ENCODE measurements at places on chromosomes 11 and 22.
A peak's percentile ranks its signal among the peaks of the same experiment; 100 is the strongest.

GRCh38 chr11:100863080-100863581, 176.0 kb downstream of the ARHGAP42 start:
- peak; percentile 34 for DNase-seq

- no peak for DNase-seq
Observed at GRCh38 chr22:46935506-46936377, 173.3 kb downstream of the TBC1D22A start.

DNA sequence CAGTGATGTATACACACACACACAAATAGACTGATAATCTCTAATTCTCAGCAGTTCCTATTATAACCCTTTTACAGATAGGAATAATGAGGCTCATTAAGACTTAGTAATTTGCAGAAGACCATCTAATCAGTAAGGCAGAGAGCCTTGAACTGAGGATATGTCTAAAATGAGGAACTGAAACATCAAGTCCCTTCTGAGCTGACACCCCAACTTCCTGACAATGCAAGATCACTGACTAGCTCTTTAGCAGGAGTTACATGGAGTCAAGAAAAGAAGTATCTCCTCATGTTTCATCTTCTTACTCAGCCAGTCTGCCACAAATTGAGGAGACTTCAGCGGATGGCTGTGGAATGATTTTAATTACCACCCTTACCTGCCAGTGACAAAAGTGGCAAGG, 193.0 kb downstream of the MSANTD4 start:
- no peak for DNase-seq

DNA sequence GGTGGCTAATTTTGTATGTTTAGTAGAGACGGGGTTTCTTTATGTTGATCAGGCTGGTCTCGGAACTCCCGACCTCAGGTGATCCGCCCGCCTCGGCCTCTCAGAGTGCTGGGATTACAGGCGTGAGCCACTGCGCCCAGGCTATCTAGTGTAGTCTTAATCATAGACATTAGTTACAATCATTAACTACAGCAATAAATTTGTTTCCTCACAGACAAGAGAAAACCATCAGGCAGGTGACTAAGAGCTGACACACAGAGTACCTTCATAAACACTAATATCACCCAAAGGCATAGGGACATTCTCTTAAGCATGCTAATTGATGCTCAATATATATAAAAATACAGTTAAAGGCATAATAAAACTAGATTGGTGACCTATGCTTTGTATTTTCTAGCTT, 19.4 kb downstream of the SDHD start:
- no peak for DNase-seq

DNA sequence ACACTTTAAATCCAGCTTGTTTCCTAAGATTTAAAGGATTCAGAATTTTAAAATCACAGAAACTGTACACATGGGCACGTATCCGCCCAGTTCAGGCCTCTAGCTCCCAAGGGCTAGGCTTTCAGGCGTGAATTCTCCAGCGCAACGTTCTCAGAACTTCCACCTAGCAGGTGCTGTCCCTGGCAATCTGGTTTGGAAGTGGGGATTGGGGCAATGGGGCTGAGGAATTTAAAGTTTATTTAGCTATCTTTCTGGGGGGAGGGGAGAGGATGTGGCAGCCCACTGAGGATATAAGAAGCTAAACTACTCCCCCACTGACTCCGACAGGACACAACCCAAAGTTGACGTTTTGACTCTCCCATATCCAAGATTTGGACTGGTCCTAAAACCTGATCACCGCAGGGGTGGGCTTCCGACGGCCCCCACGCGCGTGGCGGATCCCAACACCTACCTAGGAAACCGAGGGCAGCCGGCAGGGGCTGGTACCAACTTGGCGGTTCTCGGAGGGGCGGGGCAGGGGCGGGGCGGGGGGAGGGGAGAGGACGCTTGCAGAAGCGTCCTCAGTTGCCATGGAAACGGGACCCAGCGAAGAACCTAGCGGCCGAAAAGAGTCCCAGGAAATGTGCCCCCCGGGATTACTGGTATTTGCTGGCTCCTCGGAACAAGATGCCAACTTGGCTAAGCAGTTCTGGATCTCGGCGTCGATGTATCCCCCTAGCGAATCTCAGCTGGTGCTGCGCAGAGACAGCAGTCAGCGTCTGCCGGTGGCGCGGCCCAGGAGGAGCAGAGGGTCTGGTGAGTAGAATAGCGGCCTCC, at the start of gene HOATZ:
HOATZ (plus strand) TSS at position 563 of the 816 bp plus-strand sequence; CDS start at position 570, 7 bp downstream.
- no peak for DNase-seq

DNA sequence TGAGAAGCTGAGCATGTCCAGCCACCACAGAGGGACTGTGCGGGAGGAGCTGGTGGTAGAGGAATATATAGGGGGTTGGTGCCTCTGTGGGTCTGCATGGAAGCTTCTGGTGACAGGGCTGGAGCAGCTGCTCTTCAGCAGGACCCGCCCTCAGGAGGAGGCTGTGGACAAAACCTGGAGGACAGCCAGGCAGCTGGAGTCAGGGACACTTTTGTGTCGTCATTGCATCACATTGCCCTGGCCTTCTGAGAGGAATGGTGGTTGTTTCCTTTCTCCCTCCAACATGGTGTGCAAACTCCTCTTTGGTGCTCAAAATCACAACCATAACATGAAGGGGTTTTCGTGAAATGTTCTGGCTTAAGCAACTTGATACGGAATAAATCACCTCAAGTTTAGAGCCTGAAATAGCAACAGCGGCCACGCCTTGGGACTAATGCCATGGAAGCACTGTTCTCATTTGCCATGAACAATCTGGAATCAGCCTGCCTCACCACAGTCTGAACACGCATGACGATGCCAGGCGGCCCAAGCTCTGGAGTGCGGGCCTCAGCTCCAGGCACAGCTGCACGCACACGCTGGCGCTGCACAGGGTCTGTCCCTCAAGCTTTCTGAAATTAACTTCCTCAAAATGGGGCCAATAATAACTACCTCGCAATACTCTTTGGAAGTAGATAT, 17.1 kb upstream of the CSRP3 start:
- DNase-seq: no peak

- DNase-seq: no peak
Observed at GRCh38 chr11:116199182-116199581, 573.6 kb downstream of the BUD13 start.

DNA sequence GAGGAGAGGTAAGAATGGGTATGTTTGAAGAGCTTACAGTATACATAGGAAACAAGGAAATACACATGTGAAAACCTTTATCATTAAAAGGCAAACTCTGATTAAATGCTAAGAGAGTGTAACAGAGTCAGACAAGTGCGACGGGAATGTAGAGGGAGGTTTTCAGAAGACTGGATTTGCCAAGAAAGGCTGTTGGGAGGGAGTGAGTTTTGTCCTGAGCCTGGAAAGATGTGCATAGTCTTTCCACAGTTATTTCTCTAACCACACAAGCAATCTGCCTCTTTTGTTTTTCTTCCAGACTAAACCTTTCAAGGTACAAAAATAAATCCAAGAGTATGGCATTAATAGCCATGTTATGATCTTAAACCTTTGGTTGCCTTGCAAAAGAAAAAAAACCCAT, 170.9 kb downstream of the KIRREL3 start:
- DNase-seq: no peak

- DNase-seq: no peak
Observed at GRCh38 chr11:11178671-11179638, 174.1 kb downstream of the CSNK2A3 start.

DNA sequence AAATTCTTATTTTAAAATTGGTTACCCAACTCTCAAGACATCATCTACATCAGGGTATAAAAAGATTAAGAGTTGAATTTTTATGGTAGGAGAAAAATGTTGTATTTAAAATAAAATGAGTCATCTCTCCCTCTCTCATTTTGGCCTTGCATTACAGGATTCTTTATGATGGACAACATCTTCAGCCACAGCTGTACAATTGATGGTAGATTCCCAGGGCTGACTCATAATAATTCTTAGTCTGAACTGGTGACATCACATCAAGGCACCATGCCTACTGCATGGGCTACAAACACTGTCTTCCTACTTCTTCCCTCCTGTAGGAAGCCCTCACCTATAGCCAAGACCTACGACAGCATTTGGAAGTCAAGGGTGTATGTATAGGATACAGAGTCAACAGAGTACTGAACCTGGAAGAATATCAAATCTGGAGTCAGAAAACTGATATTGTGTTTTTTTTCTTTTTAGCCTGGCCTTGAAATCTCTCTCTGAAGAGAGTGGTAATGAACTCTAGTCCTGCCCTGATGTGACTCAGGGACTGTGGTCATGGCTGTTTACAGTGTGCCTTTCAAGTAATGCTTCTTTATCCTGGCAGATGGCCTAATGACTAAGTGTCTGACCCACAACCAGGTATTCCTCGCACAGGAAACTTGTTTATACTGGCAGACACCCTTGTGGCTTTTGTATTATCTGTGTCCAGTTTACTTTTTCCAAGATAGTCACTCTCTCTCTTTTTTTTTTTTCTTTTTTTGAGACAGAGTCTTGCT, 32.5 kb downstream of the MRGPRX2 start:
- no peak for DNase-seq

- DNase-seq: no peak
Observed at GRCh38 chr11:102924851-102925380, 30.6 kb downstream of the MMP13 start.

DNA sequence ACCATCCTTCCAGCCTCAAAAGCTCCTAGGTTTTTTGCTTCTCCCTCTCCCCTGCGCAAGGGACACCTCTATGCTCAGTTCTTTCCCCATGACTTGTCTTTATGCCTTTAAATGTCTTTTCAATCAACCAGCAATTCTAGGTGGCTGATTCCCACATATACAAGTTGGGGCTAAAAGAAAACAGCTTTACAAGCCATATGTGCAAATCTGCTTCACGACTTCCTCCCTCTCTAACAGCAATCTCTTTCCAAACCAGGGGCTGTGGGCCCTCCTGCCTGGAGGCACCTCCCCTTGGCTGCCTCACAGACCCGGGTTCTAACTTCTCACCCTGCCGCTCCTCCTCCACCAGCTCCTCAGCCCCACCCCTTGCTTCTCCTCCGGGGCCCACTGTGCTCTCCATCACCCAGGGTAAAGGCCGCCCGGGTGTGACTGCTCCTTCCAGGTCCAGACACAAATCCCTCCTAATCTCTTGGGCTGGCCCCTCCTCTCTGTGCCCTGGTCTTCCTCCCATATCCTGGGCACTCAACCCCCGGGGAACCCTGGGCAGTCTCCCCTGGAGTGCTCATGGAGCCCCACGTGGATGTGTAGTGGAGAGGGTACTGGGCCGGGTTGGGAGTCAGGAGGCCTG, 14.1 kb downstream of the TMPRSS13 start:
- DNase-seq: peak; percentile 18

- DNase-seq: peak; percentile 22
Observed at GRCh38 chr11:18853086-18853720, 61.6 kb upstream of the PTPN5 start.

DNA sequence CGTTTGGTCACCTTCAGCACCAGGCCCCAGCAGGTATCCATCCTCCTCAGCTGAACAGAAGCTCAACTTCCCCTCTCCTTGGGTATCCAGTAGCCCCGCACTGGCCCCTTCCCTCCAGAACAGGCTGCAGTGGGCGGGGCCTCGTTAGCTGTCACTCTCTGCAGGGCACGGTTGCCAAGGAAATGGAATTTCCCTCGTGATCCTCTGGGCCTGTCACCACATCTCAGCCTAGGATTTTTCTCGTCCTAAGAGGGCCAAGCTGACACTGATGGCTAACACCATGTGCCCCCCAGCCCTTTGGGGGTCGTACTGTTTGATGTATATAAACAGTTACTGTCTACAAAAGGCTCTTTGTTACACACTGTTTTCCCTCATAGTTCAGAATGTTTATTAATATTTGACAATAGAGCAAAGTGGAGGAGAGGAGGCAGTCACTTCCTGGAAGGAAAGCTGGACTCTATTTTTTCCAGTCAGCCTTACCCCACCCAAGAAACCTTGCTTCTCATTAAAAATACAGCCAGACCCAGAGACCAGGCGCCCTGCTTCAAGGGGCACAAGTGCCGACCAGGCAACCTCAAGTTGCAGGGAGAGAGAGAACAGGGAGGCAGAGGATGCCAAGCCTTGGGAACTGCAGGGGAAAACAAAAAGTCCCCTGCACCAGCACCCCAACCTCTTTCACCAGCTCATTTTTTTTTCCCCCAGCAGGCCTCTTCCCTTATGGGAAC, 44.5 kb downstream of the FEZ1 start:
- peak; percentile 70 for DNase-seq

- DNase-seq: no peak
Observed at GRCh38 chr22:21643533-21644357, 1.6 kb downstream of the SDF2L1 start.

DNA sequence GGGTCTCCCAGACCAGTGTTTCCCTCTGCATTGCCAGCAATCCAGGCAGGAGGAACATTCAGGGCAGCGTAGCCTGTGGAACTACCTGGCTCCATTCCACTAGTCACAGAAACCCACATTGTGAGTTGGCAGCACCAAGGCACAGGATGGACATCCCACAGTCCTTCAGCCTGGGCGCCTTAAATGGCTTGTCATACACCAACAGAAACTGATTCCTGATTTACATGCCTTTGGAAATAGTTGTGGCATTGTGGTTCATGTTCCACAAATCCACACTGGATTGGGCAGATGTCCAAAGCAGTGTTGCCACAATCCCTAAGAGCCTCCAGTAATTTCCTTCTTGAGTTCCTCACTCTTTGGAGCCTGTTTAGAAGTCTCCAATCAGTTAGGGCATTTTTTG, 225.6 kb downstream of the BLID start:
- no peak for DNase-seq

- DNase-seq: no peak
Observed at GRCh38 chr11:34999453-34999852, 83.0 kb downstream of the PDHX start.

DNA sequence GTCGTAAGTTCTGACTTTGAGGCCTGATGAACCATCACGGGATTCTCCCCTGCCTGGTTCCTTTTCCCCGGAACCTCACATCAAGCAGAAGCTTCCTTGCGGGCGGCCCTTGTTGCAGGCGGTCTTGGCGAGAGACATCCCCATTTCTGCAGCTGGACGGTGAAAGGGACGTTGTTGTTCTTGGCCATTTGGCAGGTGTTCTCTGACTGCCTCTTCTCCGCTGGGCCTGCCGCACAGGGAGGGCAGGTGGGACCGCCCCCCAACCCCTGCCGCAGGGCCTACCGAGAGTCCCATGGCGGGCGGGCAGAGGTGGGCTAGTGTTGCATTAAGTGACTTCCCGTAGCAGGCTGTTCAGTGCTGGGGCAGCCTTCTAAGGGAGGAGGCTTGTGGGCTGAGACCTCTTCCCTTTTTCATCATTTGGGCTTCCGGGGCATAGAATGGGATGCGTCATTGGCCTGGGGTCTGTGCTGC, 26.9 kb upstream of the GRAMD4 start:
- no peak for DNase-seq

GRCh38 chr22:30875481-30876215, 92.9 kb downstream of the MORC2 start:
- DNase-seq: no peak
